ENCODE measurements at places on chromosomes 3 and 15.
A peak's percentile ranks its signal among the peaks of the same experiment; 100 is the strongest.

DNA sequence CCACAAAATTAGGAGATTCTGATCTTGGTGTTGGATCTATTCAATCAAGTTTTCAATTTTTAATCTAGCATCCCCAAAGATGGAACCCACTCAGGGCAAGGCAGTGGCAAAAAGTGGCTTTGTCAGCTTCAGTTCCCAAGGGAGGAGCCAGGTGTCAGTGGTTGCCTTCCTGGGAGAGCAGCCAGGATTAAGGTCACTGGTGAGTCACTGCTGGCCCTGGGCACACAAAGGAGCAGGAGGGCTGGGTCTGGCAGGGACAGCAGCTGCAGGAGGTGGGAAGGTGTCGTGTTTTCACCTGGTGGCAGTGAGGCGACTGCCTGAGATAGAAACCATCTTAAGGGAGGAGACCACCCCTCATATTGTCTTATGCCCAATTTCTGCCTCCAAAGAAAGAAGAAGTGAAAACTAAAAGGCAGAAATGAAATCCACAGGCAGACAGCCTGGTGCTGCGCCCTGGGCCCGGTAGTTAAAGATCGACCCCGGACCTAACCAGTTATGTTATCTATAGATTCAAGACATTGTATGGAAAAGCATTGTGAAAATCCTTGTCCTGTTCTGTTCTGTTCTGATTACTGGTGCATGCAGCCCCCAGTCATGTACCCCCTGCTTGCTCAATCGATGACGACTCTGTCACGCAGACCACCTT, 5.9 kb upstream of the KLHL25 start:
- no peak for DNase-seq

GRCh38 chr3:123310741-123311140, 109.0 kb downstream of the SEC22A start:
- DNase-seq, result no peak

- DNase-seq, result no peak
These were observed 8.7 kb upstream of the PSMD2 start for GRCh38 chr3:184290331-184290730.

DNA sequence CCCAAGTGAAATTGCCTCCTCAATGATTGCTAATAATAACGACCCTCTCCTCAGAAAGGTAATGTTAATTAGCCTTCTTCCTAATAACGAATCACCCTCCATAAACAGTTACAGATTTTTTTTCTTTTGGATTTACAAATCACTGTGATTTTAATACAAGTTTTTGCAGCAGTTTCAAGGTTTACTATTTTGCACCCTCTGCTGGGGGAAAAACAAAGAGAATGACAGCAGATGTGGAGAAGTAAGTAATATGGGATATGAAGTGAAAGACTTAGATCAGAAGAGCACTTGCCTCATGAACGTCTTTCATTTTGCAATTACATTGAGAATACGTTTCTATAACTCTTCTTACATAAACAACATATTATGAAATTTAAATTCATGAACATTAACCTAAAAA, 16.1 kb upstream of the CNTN3 start:
- DNase-seq, result no peak

DNA sequence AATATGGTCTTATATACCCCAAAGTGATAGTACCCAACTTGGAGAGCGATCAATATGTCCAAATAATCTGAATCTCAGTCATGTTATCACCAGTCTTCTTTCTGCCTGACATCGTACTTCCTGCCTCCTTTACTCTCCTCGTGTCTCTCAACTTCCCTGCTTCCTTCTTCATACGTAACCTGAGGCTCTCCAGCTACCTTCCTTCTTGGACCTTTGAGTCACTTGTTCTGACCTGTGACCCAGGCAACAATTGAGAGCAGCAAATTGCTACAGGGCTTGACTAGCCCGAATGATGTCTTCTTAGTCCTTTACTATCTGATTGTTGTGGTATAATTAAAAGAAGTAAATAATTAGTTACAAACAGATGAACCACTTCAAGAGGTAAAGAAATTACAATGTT, 145.9 kb upstream of the MBNL1 start:
- no peak for DNase-seq

DNA sequence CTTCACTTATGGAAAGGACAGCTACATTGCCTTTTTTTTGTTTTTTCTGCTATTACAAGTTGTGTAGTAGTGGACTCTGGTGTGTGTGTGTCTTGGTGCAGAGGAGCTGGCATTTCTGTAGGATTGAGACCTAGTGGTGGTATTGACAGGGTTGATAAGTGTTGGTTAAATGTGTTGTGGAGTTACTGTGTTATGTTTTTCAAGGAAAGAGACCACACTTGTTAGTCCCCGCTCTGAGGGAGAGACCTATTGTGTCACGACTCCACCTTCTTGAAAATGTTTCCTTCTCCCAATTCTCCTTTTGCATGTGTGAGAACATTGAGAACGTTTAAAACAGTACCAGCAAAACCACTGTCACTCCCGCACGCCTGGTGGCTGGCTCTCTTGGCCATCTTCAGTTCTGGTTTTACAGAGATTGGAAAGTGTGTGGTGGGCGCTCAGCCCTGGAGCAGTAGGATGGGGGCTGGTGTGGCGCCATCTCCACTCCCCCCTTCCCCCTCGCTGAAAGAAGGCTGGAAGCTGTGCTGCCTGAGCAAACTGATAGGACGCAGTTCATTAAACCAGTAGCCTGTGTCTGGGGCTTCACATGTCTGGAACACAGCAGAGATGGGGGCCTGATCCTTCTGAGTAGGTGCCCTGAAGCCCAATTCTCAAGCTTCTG, 5.5 kb downstream of the KLF13 start:
- DNase-seq, result no peak

DNA sequence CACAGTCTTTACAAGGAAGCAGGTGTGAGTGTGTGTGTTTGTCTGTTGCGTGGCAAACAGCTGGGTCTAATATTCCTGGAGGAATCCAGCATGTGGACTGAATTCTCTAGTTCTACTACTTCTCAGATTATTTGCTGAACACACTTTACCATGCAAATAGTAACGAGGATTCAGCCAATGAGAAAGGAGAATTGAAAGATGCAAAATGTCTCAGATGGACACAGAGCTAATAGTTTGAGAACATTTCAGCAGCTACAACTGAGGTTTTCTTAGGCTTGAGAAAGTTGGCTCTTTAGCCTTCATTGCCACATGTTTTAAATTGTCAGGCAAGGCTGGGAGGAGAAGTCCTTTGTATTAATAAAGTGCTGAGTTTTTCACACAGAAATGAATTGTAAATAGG, 568.0 kb upstream of the MDFIC2 start:
- DNase-seq, result no peak

- DNase-seq, result peak; percentile 82
These were observed 59.2 kb upstream of the HERC1 start for GRCh38 chr15:63892794-63893441.

- no peak for DNase-seq
These were observed 190.1 kb downstream of the UBE3A start for GRCh38 chr15:25248583-25249235.

DNA sequence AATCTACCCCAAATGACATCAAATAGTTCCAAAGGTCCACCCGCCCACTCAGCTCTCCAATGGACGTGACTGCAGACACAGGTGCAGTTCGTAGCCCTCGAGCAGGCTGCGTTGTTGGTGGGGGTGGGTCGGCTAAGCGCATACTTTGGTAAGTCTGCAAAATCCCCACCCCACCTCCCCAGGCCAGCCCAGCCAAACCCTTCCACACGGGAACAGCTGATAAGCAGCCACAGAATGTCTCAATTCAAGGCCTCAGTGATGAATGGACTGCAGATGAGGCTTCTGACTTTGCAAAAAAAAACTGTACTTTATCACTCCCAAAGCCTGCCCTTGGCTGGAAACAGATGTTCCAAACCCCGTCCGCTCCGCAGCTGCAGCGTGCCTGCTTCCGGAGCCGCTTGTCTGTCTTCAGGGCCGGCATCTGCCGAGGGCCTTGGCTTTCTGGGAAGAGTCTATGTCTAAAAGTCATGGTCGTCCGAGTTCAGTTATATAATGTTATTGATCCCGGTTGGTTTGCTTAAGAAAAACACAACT, 38.2 kb downstream of the PCSK6 start:
- no peak for DNase-seq

GRCh38 chr15:58547628-58548307, 116.0 kb downstream of the LIPC start:
- DNase-seq, result no peak

DNA sequence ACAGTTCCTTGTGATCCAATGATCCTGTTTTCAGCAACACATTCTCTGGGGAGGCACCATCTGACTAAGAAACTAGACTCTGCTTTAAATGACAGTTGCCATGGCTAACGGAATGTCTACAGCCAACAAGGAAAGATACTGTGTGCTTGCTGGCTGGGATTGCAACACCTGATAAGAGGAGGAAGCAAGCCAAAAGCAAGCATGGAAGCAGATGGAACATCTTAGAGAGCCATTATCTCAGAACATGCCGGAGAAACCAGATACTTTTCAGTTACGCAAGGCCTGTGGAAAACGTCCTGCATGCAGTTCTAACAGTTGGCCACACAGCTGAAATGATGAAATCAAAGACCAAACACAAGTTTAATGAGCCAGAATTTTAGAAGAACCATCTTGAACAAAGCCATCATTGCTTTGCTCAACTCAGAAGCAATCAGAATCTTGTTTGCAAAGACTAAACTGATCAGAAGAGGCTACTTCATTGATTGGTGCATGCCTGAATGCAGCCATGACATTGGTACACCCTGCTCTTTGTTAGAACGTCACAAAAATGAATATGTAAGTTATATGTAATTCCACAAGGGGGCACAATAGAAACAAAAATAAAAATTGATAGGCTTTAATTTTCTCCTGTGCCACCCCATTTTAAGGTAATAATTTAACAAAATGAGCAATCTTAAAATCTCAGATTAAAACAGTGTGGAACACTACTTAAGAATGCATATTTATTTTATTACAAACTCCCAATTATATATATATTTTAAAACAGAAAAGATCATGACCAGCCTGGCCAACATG, 50.8 kb downstream of the GXYLT2 start:
- no peak for DNase-seq

Data from stimulated activated CD8-positive, alpha-beta memory T cell treated with anti-CD3 and anti-CD28 coated beads, Interleukin-15, amount 100 ng/mL, for 48 hours (primary cell).